A549 (cell line): ENCODE measurements at places on chromosomes 5 and 9. TPM values are rescaled to one million over a fixed set of nuclear protein-coding genes. Genes with fewer than 3 reads are reported as not detected.

DNA sequence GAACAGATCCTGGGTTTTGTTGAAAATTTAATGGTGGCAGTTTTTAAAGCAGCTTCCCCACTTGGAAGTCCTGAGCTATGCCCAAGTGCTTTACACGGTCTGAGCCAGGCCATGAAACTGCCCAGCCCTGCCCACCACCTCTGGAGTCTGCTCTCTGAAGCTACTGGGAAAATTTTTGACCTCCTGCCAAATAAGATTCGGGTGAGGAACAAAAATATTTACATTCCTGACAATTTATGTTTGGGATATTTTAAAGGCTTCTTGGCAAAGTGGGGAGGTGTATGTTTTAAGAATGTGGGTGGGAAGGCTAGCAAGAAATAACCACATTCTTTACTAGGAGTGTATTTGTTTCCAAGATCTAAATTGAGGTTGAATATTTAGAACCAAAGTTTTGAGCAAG is 50.0 kb downstream of the HACD4 start:
- DNase-seq: no peak

DNA sequence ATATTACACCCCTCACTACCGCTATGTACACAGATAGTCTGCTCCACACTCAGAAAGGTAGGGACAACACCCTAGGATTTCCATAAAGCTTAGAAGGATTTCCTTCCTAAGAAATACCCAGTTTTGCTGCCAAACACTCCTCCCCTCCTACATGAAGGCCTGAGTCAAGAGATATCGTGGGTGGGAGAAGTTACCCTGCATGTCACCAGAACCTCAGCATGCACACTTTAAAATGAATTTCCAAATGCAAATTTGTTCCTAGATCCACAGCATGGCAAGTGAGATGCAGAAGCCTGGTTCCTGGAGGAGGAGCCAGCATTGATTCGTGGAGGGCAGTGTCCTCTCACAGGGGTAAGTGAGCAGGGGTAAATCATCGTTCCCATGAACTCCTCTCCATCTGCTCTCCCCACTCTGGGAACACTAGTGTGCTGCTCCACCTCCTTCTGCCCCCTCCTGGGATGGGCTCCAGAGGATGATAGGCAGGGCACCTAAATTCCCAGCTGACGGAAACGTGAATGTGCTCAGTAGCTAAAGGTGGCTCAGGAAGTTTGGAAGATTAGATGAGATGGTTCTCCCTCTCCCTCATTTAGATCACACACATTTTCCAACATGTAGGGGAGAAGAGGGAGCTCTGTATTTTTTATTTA is 76.7 kb downstream of the PDE4D start:
- no peak for DNase-seq

DNA sequence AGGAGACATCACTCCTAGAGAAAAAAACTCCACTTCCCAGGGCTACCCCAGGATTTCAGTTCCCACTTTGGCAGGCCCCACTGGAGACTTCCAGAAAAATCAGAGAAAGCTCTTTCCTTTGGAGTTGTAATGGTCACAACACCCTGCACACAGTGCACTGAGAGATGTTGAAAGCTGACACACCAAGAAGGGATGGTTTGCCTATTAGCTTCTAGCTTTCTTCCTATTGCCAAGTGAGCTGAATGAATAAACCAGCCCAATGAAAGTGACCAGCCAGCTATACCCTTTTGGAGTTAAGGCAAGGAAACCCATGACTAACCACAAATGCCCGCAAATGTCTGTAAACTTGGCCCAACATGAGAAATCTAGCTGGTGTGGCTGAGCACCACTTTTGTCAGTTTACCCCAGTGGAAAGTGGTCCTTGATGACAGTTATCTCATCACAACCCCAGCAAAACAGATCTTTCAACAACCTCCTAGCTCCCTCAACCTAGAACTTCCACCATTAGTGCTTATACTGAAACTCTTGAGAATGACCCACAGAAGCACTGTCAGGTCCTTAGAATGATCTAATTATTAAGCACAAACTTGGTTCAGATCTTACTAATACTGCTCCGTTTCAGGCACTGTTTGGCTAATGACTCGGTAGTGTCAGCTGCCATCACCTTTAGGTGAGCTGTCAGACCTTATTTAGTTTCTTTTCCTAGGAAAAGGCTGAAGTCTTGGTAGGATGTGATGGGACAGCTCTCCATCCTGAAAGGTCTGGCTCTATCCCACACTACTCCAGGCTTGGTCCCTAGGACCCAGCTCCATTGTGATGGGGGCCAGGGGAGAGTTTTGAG is 11.2 kb downstream of the IRF1 start:
- no peak for DNase-seq

DNA sequence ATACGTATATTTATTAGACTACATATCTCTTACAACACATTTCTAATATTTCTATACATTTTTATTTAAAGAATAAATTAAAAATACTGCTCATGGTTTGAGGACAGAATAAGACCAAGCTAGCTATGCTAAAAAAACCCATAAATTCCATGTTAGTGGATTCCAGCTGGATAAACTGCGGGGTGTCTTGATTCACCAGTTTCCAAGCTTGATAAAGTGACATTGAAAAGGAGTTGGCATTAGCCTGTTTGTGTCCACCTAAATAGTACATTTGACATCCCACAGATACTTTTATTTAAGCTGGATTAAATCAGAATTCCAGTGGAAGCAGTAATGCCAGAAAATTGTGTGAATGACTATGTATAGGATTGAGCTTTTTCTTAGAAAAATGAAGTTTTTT is 80.1 kb downstream of the GABRA6 start:
- DNase-seq: no peak

DNA sequence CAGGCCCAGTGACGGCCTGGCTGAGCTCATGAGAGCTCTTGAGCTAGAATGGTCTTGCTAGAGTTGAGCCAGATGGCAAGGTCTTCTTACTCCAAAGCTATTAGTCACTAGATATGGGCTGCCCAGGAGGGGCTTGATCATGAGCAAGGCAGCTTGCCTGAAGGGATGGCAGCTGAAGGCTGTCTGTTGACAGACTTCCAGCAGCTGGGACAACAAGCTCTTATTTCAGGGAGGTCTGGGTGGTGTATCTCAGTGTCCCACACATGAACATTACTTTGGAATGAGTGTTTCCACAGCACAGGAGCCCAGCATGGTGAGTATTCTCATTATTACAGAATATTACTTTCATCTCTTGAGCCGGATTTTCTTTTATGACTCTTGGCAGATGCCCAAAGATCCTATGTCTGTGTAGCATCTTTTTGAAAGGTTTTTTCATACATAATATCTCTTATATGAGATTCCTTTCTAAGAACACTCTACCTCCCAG is 414.1 kb downstream of the ARHGEF28 start:
- DNase-seq: peak; percentile 17

GRCh38 chr5:137665678-137666460 is 70.0 kb downstream of the KLHL3 start:
- no peak for DNase-seq

DNA sequence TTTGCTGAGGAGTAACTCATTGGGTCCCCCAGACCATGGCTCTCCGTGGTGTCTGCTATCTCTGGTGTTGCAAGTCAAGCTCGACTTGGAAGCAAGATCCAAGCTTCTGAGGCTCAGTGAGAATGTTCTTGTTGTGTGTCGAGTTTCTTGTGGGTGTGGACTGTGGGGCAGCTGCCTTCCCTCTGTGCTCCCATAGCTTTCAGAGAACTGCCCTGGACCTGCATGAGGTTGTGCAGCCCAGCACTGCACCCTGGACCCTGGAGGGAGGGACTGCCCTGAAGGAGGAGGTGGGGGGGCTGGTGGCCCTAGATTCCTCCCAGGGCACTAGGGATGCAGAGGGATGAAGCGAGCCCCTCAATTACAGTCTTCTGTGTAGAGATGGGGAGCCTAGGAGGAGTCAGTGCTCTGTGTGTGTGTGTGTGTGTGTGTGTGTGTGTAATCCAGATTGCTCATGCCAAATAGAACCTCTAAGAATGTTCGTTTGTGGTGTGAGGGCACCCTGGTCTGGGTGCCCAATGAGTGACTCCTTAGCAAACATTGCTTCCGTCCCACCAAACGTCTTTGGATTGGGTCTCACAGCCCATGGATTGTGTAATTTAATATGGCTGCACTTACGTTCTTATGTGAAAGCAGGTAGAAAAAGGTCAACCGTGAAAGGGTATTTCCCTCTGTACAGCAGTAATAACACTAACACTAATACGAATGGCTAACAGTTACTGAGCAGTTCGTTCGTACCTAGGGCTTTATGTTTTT is 143.3 kb upstream of the LMX1B start:
- no peak for DNase-seq

DNA sequence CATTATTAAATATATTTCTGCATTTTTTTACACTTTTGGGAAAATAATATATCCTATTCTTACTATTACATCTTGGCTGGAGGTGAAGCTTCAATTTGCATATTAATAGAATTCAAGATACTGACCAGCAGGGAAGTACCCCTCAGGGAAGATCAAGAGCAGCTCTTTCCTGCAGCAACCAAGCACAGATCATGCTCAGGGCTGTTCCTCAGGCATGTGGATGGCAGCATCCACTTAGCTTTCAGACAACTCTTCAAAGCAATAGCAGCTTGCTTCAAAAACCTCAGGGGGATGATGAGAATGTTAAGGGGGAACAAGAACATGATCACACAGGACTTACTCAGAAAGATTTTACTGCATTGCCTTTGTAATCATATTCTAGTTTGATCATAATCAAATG is 731.8 kb downstream of the SEMA5A start:
- no peak for DNase-seq

DNA sequence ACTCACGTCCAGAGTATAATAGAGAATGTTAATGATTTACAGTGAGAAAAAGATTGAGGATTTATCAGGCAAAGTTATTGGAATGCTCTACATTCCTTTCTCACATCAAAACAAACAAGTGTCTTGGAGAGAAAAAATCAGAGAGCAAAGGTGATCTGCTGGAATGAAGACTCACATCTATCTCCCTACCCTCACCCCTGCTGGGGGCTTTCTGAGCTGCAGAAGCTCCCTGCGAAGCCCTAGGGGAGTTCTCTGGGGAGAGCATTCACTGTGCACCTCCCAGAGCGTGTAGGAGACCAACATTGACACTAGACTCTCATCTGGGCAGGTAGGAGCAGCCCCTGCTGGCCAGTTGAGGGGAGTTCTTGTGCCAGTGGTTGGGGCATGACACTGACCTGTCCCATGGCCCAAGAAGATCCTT is 76.6 kb upstream of the ADAMTS16 start:
- DNase-seq: peak; percentile 22

DNA sequence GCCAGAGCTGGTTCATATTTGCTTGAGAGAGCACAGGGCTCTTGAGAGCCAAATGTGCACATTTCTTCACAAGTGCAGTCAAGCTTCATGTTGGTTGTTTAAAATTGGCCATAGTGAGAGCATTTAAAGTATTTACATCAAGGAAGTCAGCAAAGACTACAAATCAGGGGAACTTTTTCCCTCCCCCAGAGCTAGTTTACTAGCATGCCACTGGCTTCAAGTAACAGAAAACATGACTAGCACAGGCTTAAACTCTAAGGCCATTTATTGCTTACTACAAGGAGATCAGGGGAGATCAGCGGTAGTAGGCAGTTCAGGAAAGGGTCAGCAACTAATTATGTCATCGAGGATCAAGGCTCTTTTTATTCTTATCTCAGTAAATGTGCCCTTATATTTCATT is 11.0 kb upstream of the CCDC171 start:
- DNase-seq: no peak

SCGB3A1 gene
- not detected in 3 replicates for polyA plus RNA-seq

IFNA21 gene
- not detected in 3 replicates for polyA plus RNA-seq
